ENCODE measurements at places on chromosomes 16 and 17. TPM values are rescaled to one million over a fixed set of nuclear protein-coding genes. Genes with fewer than 3 reads are reported as not detected.
A peak's percentile ranks its signal among the peaks of the same experiment; 100 is the strongest.

DNA sequence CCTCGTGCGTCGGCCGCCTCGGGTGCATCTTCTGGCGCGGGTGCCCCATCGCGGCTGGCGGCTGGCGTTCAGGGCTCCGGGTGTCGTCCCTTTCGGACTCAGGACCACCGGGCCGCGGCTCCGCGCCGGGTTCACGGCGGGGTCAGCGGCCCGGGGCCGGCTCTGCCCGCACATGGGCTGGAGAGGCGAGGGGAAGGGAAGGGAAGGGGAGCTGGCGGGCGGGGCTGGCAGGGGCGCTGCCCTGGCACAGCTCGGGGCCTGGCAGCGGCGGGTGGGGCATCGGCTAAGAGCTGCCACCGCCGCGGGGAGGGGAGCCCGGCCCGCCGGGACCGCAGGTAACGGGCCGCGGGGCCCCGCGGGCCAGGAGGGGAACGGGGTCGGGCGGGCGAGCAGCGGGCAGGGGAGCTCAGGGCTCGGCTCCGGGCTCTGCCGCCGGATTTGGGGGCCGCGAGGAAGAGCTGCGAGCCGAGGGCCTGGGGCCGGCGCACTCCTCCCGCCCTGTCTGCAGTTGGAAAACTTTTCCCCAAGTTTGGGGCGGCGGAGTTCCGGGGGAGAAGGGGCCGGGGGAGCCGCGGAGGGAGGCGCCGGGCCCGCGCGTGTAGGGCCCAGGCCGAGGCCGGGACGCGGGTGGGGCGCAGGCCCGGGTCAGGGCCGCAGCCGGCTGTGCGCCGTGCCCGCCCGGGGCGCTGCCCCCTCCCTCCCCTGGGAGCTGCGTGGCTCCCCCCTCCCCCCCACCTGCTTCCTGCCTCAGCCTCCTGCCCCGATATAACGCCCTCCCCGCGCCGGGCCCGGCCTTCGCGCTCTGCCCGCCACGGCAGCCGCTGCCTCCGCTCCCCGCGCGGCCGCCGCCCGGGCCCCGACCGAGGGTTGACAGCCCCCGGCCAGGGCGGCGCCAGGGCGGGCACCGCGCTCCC is 646 bp downstream of the HIC1 start:
- DNase-seq = peak; percentile 37

RBBP6 gene
- 42.9 TPM for total RNA-seq

DNA sequence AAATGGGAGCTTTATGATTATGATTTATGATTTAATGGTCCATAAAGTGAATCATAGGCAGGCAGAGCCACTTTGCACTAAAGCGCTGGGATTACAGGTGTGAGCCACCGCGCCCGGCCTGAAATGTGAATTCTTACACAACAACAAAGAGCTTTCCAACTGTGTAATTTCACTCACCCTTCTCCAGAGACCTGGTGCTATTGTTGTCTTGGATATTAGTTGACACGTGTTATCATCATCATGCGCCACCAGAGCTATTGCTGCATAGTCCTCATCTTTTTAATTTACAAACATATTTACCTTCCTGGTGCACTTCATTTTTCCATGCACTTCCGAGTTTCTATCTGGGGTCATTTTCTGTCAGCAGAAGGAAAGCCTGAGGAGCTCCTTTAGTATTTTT is 4.8 kb upstream of the UTS2R start:
- no peak for DNase-seq

- no peak for DNase-seq
Observed at GRCh38 chr16:51550800-51551347, 399.8 kb upstream of the SALL1 start.

DNA sequence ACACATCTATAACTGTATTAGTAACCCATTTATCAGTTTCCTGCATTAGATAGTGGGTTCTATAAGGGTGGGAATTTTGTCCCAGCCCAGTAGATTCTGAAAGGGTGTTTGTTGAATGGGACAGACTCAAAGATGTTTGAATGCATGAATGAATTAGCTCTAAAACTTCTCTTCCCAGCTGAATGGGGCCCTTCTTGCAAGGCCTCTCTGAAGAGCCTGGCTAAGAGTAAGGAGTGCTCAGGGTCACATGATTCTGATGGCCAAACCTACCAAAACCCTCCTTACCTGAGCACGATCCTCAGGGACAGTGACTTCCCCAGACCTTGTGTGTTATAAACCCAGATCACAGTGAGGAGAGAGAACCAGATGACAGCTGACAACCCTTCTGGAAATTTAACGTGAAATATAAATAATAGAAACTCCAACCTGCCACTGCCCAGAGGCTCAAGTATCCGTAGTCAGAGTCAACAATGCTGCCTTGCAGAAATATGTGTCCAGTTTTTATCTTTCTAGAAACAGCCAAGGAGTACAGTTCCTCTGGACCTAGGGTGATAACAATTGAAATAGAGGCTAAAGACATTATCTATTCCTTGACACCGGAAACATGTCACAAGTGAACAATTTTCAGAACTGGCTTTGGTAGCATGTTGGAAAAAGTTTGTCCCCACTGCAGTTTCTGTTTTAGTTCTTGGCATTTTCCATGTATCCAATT is 268.9 kb upstream of the MAF start:
- DNase-seq = no peak

DNA sequence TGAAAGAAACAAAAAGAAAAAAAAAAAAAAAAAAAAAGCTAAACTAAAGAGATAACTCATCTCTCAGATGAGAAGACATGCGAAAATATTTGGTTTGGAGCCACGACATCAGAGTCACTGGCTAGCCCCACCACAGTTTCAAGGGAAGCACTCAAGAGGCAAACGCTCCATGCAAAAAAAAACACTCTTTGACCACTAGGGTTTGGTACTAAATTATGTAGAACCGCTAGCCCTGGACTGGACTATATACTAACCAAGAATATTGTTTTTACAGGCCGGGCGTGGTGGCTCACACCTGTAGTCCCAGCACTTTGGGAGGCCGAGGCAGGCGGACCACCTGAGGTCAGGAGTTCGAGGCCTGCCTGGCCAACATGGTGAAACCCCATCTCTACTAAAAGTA is 37.3 kb downstream of the METTL16 start:
- no peak for DNase-seq

DNA sequence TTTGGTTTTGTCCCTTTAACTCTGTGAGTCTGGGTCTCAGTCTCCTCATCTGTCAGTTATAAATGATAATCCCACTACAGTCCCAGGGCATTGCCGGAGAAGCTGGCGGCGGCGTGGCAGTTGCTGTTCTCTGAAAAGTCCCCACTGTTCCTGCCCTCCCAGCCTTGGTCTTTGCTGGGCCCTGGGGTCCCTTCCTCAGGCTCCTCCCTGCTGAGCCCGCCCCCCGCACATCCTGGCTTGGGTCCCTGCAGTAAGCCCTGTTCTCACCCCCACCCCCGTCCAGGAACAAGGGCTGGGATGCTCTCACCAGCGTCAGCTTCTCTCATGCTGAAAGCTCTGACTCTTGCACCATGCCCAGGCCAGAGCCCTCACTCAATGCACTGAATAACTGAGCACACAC is 35.3 kb upstream of the PEMT start:
- DNase-seq = no peak

GRCh38 chr16:65532258-65532657 is 410.4 kb upstream of the CDH11 start:
- no peak for DNase-seq

DNA sequence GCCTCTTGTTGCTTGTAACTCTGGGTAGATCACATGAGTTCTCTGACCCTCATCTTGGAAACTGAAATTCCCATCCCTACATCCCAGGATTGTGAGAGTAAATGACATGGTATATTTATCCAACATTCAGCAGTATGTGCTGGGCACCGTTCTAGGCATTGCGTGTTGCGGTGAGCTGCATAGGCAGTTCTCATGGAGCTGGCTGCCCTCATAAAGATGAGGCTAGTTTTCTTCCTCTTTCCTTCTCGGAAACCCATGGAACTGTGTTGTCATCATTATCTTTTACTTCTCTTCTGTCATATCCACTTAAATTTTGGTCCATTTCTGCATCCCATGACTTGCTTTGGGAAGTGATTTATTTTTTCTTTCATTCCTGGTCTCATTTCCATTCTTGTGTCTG is 17.2 kb downstream of the CMIP start:
- no peak for DNase-seq

GRCh38 chr17:42130310-42130936 is 7.8 kb downstream of the HSPB9 start:
- no peak for DNase-seq

SLFN14 gene
- 0.31 TPM for total RNA-seq

DNA sequence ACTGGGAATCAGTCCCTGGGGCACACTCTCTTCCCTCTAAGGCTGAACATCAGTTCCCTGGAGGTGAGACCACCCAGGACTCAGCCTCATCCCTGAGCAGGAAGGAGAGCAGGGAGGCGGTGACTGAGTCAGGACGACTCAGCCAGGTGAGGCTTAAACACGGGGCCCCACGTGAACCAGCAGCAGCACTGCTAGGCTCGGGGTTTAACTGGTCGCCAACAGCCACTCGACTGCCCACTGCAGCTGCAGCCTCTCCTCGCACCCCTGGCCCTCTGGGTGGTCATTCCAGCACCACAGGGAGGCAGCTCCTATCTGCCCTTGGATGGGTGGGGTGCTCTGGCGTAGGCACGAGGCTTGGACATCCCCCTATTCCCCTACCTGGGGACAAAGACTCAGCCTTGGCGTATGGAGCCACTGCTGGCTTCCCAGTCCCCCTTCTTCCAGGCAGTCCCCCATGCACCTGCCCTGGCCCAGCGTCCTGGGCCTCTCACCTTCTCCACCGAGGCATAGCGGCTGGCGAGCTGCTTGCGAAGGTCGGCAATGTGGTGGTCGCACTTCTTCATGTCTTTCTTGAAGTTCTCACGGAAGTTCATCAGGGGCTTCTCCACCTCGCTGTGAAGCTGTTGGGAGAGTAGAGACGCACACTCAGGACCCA is 21.2 kb upstream of the RCVRN start:
- no peak for DNase-seq

DNA sequence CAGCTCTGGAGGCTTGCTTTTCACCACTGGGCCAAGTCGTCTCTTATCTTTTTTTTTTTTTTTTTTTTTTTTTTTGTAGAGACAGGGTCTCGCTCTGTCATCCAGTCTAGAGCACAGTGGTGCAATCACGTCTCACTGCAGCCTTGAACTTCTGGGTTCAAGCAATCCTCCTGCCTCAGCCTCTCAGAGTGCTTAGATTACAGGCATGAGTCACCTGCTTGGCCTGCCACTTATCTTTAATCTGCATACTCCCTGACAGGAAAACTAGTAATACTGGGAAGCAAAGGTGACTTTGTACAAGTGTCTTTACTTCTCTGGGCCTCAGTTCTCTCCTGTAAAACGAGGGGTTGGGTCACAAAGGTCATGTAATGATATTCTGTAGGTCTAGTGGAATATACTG is 15.0 kb downstream of the NTN1 start:
- no peak for DNase-seq

UBALD1 gene
- total RNA-seq = 13.3 TPM

SKAP1 gene
- total RNA-seq = 0.41 TPM

Data from tongue (tissue), 3 donors.